ENCODE measurements at places on chromosomes 3 and 15.

DNA sequence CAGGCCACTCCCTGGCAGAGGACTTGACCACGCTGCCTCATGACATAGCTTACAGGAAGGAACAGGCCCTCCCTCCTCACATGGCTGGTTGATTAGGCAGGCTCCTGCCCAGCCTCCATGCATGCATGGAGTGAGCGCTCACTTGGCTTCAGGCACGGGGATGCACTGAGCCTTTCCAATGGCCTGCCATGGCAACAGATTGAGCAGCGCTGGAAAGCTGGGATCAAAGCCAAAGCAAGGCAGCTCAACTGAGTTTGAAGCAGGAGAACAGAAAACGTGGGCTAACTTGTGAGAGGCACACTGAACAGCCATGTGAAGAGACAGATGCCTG is 5.9 kb upstream of the GRAMD2A start:
- no peak for DNase-seq

- no peak for DNase-seq
Observed at GRCh38 chr3:124292329-124292728, 300.4 kb upstream of the ROPN1 start.

- no peak for DNase-seq
Observed at GRCh38 chr3:69848113-69848512, 108.8 kb downstream of the MITF start.

GRCh38 chr3:150180334-150180733 is 209.6 kb upstream of the PFN2 start:
- no peak for DNase-seq
